HFFc6 (cell line): ENCODE measurements at places on chromosomes 11 and 22. TPM values are rescaled to one million over a fixed set of nuclear protein-coding genes. Genes with fewer than 3 reads are reported as not detected.

GRCh38 chr11:130522284-130522961 lies 74.0 kb downstream of the ADAMTS15 start:
- peak; percentile 77 for DNase-seq

DNA sequence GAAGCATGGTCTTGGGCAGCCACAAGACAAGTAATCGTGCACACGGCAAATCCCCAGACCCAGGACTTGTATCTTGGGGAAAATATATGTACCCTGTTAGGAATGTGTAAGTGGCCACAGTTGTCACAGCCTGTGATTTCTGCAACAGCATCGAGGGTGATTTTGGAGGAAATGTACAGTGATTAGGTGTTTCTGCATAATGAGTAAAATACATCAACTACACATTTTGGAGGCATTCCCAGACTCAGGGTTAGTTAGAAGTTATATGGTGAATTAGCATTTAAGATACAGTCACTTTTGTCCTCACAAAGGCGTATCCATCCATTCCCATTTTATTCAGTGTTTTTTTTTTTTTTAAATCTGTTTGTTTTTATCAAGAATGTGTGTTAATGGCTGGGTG lies 28.4 kb downstream of the SUSD2 start:
- no peak for DNase-seq

DNA sequence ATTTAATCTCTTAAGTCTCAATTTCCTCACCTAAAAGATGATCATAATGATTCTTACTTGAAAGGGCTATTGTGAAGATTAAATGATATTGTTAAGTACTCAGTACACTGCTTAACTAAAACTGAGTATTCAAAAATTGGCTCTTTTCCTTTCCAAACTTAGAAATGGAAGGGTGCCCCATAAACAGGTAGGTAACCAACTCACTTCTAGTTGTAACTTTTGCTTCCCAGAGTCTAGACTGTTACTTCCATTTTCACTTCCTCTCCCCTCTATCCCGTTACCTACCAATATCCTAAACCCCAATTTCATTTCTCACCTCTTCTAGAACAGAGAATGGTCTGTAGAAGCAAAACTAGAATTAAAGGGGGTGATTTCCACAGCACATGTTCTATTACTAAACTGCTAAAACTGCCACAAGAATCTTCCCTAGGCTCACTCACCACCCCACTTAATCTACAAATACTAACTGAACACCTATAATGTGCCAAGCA lies 50.0 kb downstream of the RRAS2 start:
- DNase-seq = no peak

DNA sequence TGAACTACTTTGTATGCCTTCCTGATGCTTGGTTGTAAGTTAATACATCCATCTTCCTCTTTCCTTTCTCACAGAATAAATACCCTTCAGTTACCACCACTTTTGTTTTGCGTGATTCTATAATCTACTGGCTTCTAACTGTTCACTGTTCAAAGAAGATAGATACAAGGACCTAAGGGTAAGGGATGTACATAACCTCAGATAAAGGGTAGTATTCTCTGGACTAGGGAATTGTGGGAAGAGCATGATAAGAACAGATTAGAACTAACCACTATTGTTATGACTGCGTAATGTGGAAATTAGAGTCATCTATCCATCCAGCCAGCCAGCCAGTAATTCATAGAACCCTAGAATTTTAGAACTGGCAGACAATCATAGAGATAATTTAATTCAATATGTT lies 36.4 kb downstream of the MAP6 start:
- no peak for DNase-seq

GRCh38 chr11:35794333-35794732 lies 131.8 kb downstream of the TRIM44 start:
- DNase-seq = peak; percentile 15

GRCh38 chr22:46250783-46251125 lies 661 bp upstream of the CDPF1 start:
- DNase-seq = no peak

DNA sequence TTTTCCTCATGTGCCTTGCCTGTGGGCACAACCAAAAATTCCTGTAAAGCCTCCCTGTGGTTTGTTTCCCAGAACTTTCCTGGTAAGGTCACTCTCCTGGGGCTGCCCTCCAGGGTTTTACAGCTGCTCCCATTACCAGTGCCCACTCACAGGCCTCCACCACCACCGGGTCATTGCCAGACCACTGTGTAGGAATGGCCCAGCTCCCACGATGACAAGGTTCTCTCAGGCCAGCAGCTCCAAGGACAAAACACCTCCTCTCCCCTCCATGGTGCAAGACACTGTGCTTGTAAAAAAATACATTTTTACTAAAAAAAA lies 96.1 kb upstream of the AKIP1 start:
- DNase-seq = no peak

DNA sequence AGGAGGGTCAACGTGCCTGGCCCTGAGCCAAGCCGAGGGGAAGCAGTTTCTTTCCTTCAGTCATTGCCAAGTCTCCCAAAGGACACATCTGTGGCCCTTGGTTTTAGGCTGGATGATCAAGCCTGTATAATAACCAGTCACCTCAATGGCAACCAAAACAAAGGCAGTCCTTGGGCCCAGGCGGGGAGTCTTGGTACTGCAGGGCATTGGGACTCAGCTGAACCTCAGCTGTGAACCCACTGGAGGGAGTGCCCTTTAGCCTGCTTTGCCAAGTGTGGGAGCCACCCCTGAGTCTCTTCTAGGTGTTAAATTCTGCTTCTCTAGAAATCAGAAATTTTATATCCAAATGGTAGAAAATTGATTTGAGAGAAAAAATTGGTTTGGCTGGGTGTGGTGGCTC lies 36.9 kb downstream of the CPT1A start:
- DNase-seq = no peak

DNA sequence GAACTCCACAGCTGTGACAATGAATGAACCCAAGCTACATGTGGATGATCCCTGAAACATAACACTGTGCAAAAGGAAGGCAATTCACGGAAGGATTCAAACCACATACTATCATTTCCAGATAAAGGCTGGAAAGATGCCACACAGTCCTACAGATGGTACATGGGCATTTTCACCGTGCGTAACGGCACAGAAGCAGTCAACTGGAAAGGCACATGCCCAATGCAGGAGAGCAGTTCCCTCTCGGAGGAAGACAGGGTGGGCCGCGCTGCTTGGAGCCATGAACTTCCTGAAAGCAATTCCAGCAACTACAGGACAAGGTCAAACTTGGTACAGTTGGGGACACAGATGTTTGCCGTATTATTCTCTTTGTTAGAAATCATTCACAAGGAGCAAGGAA lies 103.7 kb downstream of the SHANK2 start:
- no peak for DNase-seq

GRCh38 chr11:30855383-30856006 lies 269.3 kb upstream of the MPPED2 start:
- DNase-seq = no peak

DNA sequence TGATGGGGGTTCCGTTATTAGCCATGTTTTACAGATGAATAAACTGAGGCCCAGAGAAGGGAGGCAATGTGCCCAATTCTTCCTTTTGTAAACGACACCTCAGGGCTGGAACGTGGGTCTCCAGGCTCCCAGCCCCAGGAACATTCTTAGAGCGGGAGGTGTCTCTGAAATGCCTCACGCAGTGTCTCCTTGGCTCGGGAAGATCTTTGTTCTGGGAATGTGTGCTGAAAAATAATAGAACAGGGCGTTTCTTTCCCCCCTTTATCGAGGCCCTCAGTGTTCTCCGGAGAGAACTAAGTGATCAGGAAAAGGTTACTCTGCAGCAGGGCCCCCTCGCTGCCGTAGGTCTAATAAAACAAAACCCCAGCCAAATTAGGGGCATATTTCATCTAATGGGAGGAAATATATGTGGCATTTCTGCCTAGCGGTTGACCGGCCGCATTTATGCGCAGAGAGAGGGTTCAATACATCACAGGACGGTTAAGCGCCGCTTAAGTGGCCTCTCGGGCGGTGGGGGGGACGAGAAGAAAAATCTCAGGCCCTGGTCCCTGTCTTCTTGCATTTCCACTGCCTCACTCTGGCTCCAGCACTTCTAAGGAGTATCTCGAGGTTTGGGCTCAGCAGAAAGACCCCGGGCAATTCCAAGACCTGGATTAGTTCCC lies 564.3 kb downstream of the MN1 start:
- DNase-seq = no peak

DNA sequence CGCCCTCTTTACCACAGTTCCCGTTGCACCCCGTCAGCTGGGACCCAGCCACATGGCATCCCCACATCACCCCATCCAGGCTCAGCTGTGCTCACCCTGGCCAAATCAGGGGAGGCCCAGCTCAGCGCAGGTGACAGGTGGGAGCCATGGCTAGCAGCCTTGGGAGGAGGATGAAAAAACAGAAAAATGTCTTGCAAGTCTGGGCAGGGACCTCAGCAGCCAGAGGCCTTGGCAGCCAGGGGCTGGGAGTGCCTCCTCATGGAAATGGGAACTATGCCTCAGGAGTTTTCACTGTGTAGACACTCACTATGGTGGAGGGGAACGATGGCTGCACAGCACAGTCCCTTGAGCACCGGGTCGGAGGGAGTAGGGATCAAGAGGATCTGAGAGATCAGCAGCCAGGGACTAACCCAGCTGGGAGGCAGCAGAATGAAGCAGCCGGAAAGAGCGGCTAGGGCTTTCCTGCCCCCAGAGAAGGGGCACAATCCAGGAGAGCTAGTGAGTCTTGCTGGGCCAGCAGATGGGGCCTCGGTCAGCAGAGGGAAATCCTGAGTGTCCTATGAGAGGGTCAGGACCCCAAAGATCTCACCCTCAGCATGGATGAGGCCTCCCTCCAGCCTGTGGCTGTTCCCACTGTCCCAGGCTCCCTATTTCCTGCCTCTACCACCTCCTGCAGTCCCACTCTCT lies 6.2 kb upstream of the FTH1 start:
- DNase-seq = no peak

DNA sequence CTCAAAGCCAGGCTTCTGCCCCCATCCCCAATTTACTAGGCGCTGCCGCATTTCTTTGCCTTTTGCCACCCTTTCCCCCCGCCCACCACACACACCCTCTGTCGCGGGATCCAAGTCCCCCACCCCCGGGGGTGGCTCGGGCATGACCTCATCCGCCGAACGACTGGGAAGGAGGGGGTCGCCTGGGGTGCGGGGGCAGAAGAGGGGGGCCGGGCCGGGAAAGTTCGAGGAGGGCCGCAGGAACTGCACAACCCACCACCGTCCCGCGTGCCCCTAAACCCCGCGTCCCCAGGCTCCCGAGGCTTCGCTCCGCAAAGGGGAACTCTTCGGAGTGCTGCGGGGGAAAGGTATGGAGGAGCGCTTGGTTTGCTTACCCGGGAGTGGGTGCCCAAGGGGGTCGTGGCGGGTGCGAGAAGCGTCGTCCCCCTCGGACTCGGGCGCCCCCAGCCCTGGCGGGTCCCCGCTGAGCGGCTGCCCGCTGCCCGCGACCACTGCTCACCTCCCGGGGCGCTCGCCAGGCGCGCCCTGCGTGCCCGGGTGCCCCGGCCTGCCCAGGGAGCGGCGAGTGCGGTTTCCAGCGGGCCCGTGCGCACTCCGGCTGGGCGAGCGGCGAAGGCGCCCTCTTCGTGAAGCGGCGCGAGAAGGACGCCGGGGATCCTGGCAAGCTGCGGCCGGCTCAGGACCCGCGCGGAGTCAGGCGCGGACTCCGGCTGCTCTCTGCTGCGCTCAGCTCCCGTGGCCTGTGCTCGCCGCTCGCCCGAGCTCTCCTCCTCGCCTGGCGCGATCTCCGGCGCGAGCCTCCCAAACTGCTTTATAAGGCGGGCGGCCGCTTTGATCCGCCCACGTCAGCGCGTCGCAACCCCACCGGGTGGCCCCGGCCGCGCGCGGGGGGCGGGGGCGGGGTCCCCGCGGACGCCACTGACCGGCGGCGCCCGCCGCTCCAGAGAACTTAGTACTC lies 4.0 kb upstream of the WNT11 start:
- no peak for DNase-seq

GRCh38 chr11:85825616-85826015 lies 14.7 kb upstream of the SYTL2 start:
- DNase-seq = no peak

DNA sequence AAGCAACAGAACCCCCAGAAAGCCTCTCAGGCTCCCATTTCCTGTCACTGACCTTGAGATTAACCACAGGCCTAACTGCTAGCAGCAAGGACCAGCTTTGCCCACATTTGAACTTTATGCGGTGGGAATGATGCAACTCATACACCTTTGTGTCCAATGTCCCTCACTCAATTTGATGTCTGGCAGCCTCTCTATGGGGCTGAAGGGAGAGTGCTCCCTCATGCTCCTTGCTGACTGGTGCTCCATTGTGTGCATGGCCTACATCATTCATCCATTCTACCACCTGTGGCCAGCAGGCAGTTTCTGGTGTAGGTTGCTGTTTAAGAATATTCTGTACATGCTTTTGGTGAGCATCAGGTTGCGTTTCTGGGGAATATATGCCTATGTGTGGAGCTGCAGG lies 31.9 kb downstream of the KCNQ1OT1 start:
- no peak for DNase-seq

- DNase-seq = peak; percentile 24
Measured at GRCh38 chr11:68632802-68633201, 51.5 kb upstream of the GAL start.

GRCh38 chr11:111417766-111418435 lies 38.8 kb upstream of the POU2AF1 start:
- DNase-seq = no peak

GRCh38 chr11:30089921-30090320 lies 73.1 kb upstream of the KCNA4 start:
- no peak for DNase-seq

GRCh38 chr11:45166604-45166897 lies 20.1 kb downstream of the PRDM11 start:
- DNase-seq = no peak

- no peak for DNase-seq
Measured at GRCh38 chr22:33063611-33064010, 5.4 kb upstream of the SYN3 start.

GRCh38 chr22:47089796-47090460 lies 327.5 kb downstream of the TBC1D22A start:
- no peak for DNase-seq

DNA sequence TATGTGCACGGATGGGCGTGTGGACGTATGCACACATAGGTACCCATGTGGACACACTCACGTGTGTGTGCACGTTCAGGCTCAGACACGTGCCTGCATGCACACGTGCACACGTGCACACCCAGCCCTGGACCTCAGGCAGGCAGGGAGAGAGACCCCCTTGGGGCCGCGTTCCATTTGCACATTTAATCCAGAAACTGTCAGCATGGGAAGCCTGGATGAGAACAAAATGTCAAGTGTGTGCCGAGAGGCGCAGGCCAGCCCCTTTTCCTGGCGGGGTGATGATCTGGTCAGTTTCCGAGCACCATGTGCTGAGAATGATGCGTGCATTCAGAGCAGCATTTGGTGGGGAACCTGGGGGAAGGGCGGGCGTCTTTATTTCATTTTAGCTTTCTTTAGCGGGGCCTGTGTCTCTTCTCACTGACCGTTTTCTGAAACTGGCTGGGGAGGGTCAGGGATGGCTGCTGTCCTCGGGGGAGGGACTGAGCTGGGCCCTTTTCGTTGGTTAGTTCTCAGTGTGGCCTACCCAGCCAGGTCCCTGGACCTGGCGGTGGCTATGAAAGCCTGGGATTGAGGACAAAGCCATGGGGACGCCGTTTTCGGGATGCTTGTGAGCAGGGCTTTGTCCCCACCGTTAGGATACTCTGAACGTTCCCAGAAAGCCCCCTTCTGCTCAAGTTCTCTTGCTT lies 96.3 kb downstream of the KCNQ1 start:
- no peak for DNase-seq

The C11orf42 gene
- not detected in 3 replicates for total RNA-seq

The XPNPEP3 gene
- total RNA-seq = 25.5 to 28.3 TPM (median 28.2 TPM) in 3 replicates

The PGGHG gene
- total RNA-seq = 9.8 and 12.2 TPM in 2 replicates

The IRAG1 gene
- 37.3 to 73.3 TPM (median 42.8 TPM) in 3 replicates for total RNA-seq

The RNH1 gene
- total RNA-seq = 223 to 265 TPM (median 229 TPM) in 3 replicates

The SPCS2 gene
- total RNA-seq = 140 to 190 TPM (median 172 TPM) in 3 replicates

The RIBC2 gene
- total RNA-seq = 1.2 to 2.7 TPM (median 2.6 TPM) in 3 replicates

The CECR2 gene
- total RNA-seq = not detected in 3 replicates
